ENCODE measurements at places on chromosomes 2 and 18.

GRCh38 chr18:2424420-2424819 lies 146.9 kb downstream of the METTL4 start:
- DNase-seq: no peak

- DNase-seq: no peak
These were observed 224.2 kb upstream of the CTAGE1 start for GRCh38 chr18:22641958-22642357.

DNA sequence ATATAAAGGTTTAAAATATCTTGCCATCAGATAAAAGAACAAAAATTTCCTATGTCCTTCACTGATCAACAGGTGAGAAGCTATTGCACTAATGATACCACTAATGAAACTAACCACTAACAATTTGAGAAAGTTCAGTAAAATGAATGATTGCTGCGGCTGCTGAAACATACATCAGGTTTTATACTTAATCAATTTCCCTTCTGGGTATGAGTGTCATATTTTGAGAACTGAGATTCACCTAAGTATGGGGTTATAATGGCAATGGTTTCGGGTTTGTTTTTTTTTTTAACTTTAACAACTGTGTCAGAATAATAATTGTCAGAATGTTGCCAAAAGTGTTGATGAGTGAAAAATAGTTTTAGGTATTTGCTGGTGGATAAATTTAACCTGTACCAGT lies 151.3 kb upstream of the SLC39A10 start:
- DNase-seq: no peak

DNA sequence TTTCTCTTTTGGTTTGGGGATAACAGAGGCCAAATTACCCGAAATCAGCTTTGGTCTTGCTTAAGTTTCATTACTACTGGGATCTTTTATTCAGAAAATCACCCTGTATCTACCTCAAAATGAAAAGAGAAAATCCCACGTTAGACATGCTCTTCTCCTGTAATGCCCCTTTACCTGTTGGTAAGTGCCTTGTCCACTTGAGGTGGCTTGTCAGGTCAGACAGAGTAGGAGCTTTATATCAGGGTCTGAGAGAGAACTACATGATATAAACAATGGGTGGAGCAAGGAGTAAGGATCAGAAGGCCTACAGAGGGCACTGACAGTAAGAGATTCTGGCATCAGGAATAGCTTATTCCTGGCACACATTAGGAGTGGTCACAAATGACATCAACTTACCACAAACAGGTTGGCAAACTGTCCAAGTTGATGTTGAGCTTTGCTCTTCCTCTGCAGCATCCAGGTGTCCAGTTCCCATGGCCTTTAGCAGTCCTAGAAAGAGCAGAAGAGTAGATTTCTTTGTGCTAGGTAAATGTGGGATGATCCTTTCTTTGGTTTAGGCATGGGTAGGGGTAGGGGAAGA lies at the start of gene REG1B:
TSS of gene REG1B (minus strand) at position 209 of the 580 bp plus-strand sequence. CDS start 381 bp downstream, outside the sequence.
- DNase-seq: no peak

DNA sequence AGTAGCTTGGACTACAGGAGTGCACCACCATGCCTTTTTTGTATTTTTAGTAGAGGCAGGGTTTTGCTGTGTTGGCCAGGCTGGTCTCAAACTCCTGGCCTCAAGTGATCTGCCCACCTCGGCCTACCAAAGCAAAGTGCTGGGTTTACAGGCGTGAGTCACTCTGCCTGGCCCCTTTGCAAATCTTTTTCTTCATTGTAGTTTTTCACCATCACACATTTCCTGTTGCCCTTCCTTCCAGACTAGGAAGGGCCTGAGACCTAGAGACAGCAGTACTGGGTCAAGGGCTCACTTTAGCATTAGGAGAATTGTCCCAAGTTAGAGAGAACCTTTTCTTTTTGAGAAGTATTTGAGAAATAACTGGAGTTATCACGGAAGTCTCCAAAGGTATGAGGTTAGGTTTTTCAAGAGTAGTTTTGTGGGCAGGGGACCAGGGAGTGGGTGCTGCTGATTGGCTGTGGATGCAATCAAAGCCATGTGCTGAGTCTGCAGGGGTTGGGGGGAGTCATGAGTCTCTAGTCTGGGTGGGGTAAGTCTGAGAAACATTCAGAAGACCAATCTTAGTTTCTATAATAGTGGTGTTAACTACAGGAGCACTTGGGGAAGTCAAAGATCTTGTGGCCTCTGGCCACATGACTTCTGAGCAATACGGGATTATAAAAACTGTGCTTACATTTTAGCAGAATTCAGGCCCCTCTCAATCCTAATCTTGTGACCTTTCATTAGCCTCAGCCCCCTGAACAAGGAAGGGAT lies 23.7 kb downstream of the B3GNT2 start:
- DNase-seq: no peak

- no peak for DNase-seq
These were observed 88.6 kb downstream of the SLC5A7 start for GRCh38 chr2:108074946-108075345.

DNA sequence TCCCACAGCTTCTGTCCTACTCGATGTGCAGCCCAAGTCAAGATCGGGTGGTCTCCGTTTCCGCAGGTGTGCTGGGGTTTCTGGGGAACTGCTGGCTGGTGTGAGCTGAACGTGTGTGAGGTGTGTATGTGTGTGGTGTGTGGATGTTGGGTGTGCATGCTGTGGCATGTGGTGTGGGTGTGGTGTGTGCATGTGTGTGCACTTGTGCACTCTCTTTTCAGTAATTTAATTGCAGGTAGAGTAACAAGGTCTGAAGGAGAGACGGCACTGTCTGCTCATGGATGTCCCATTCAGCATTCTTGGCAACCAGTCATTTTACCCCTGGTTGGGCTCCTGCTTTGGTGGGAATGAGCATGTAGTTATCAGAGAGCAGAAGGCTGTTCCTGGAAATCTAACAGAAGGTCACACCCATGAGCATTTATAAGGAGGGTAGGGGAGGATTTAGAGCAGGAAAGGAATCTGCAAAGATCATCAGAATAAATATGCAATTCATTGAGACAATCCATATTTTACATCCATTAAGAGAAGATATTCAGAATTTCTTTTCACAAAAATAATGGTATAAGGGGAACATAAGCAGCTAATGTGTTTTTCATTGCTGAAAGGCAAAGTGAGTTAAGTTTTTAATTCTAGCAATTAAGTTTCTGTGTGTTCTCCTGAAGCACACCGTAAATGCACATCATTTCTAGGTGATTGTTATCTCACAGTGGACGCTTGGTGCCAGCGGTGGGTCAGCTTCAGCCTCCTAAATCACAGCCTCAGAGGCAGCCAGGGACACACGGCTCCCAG lies 60.7 kb downstream of the ADI1 start:
- DNase-seq: no peak

DNA sequence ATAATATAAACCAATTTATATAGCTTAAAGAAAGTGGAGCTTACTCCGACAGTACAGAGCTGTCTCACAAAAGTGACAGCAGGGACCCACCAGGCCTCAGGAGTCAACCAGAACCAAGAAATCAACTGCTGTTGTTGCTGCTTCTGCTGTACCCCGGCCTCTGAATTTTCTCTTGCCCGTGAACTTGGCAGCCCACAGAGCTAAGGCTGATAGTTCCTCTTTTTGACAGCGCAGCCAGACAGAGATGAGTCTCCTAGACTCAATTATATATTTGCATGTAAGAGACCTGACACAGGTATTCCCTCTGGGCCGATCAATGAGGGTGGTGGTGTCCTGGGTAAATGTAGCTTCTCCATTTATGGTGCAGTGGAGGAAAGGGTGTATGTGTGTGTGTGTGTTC lies 109.4 kb downstream of the KCTD1 start:
- DNase-seq: no peak

GRCh38 chr18:32258558-32259204 lies 68.8 kb downstream of the MEP1B start:
- no peak for DNase-seq

DNA sequence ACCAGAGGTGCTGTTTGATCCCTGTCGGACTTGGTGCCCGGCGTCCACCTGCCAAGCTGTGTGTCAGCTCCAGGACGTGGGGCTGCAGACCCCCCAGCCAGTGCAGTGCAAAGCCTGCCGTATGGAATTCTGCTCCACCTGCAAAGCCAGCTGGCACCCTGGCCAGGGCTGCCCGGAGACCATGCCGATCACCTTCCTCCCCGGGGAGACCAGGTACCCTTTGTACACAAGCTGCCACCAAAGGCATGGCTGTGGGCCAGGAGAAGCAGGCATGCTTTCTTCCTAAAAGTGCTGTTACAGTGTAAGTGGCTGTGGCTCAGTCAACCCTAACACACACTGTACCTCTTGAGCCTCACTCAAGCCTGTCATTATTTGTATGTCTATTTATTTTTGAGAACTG lies 103.3 kb downstream of the RNF144A start:
- DNase-seq: no peak

- no peak for DNase-seq
These were observed 280.3 kb upstream of the ATP5MC3 start for GRCh38 chr2:175461839-175462238.

GRCh38 chr2:63796796-63797195 lies 44.9 kb upstream of the UGP2 start:
- DNase-seq: no peak

- DNase-seq: no peak
These were observed 86.7 kb downstream of the C18orf54 start for GRCh38 chr18:54444319-54444914.

DNA sequence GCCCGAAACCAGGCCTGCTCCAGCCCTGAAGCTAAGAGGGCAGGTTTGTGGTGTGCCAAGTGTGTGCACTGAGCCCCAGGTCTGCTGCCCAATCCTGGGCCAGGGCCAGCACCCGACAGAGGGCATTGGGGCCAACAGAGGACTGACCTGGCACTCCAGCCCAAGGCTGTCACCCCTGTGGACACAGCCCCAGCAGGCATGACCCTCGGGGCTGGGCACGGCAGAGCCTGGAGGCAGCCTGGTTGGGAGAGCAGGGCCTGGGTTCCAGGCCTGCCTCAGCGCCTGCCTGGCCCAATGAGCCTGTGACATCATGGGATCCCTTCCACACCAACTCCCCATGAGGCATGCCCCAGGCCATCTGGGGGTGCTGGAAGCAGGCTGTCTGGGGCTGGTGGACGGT lies 10.8 kb upstream of the SNED1 start:
- no peak for DNase-seq

DNA sequence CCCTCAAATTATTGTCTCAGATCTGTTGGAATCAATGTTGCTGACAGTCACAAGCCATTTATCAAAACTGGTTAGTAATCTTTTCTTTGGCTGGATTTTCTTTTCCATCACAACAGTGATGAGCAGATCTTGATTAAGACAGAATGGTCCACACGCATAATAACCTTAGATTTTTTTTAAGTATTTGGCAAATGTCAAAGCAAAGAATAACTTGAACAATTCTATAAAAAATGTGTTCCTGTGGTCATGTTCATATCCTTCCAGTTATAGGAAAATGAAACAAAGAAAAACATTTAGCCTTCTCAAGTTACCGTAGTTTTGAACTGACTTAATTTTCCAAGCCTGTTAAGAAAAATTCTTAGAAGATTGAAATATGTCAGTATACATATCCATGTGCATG lies 659.9 kb upstream of the ID2 start:
- DNase-seq: no peak

DNA sequence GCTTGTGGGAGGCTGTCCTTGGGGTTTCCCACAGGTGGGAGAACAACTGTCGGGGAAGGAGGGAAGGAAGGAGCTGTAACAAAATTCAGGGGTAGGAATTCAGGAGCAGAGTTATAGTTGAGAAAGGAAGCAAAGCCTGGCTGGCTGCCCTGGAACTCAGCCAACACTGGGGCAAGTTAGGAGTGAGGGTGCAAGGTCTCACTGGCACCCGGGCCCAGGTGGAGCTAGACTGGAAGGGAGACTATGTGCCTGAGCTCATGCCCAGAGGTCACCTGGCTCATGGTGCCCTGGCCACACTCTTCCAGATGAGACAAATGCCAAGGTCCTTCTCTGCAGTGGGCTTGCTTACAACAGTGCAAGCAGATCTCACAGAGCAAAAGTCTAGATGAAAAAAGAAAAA lies 75.6 kb upstream of the ARHGAP28 start:
- no peak for DNase-seq

DNA sequence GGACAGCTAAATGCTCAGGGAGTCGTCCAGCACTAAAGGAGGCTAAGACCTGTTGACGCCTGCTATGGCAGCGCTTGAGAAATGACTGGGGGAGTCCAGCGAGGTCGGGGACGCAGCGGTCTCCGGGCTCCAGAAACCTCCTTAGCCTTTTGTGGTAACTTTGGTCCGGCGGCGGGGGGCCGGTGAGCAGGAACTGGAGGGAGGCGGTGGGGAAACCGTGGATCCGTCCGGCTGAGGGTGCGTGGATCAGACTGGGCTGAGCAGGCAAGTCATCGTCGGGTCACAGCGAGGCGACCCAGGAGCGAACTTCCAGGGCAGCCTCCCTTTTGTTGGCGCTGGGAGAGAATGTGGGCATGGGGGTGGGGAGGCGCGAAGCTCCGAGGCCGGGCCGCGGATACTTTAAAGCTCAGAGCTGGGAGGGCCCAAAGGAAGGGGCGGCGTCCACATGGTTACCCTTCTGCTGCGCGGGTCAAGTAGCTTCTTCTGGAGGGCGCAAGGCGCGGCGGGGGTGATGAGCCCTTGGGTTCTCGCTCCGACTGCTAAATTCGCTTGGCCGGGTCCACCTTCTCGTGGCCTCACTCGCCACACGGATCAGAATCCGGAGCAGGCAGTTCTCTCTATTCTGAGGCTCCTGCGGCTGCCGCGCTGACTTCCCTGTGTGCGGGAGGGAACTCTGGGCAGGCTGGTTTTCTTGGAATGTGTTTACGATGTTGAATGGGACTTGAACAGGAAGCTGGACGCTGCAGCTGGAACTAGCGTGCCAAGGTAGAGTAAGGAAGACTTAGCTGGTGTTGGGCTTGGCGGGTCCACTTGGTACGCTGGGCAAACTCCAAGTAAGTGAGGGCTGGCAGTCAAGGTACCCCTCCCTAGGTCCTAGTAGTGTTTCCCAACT lies 920 bp downstream of the GULP1 start:
- peak; percentile 59 for DNase-seq

DNA sequence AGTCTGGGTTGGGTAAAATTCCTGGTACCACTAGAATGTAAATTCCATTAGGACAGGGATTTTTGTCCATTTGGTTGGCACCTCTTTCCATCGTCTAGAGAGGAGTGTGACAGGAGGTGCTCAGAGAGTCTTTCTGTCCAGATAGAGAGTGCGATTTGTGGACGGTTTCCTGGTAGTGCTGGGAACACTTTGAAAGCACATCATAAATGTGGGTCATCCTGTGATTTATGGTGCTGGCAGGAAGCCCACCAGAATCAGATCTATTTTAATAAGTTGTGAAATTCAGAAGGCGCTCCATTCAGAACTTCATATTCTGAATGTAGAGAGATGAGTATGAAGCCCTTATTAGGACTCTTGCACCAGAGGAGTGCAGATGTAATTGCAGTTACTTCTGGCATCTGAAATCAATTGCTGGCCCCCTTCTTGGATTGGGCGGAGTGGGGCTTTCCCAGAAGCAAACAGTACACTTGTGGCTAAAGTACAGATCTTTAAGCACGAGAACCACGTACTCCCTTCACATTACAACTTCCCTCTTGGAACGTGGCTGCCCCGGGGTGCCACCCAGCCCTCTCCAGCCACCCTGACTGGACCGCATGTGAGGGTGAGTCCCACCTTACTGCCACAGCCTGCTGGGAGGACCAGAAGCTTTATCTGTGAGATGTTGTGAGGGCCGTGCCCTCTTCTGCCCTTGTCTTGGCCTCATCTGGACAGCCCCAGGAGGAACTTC lies 243.2 kb downstream of the MYO3B start:
- no peak for DNase-seq
